T-helper 1 cell (primary cell): ENCODE measurements at places on chromosomes 5 and 9.

GRCh38 chr9:108836319-108836718, 19.5 kb downstream of the ACTL7B start:
- DNase-seq = no peak

GRCh38 chr5:107524111-107524510, 146.6 kb downstream of the EFNA5 start:
- no peak for DNase-seq

DNA sequence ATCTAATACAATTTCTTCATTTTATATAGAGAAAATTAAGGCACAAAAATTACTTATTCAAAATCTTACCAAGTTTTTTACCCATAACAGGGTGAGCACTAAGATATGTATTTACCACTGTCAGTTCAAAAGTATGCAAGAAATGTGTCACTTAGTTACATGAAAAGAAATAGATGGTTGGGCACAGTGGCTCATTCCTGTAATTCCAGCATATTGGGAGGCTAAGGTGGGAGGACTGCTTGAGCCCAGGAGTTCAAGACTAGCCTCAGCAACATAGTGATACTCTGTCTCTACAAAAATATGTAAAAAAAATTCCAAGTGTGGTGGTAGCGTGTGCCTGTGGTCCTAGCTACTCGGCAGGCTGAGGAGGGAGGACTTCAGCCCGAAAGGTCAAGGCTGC, 19.4 kb downstream of the YIPF5 start:
- DNase-seq = no peak

DNA sequence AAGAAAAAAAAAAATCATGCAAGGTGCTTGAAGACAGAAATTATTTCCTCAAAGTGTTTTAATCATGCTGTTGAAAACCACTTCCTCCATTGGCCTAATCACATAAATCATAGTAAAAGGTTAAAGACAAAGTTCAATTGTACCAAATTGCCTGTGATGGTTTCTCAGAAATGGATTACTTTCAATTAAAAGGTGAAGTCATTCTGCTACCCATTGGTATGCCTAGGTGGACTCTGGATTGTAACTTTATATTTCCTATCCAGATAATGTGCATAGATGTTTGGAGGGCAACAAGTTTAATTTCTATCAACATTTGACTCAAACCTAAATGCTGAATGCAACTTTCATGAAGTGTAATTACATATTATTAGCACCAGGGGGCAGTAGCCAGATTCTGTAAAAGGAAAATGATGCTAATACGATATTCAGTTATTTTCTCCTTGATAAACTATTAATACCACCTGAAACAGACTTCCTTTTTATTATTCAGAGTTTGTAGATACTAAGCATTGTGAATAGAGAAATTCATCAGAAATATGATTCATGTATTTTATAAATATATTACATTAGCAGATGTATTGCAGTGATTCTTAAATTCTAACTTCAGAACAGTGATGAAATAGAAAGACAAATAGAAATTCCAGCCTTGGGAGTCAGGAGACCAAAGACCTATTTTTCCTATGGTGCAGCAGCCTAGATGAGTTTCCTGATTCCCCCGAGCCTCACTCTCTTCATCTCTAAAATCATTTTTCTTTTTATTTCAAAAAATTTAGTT, 148.2 kb downstream of the CAAP1 start:
- DNase-seq = no peak

DNA sequence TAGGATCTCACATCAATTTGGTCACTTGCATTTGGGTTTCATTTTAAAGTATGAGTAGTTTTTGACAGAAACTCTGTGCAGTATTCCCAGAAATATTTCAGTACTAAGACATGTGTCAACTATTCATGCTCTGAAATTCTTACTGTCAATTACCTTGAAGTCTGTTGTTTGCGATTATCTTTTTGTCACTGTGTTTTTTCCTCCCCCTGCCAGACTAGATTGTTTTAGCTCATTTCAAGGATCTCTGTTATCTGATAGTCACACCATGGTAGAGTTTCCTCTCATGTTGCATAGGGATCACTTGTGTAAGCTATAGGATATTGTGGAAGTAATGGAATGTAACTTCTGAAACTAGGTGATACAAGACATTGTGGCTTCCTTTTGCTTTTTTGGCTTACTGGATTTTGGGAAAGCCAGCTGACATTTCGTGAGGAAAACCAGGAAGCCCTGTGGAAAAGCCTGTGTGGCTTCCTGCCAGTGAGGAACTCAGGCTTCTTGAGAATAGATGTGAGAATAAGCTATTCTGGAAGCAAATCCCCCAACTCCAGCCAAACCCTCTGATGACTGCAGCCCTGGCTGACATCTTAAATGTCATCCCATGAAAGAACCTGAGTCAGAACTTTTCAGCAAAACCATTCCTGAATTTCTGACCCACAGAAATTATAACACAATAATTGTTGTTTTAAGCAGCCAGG, 122.2 kb downstream of the FGF10 start:
- DNase-seq = no peak
